Bronchial epithelial cell (primary cell): ENCODE measurements at places on chromosomes 1 and 21.

DNA sequence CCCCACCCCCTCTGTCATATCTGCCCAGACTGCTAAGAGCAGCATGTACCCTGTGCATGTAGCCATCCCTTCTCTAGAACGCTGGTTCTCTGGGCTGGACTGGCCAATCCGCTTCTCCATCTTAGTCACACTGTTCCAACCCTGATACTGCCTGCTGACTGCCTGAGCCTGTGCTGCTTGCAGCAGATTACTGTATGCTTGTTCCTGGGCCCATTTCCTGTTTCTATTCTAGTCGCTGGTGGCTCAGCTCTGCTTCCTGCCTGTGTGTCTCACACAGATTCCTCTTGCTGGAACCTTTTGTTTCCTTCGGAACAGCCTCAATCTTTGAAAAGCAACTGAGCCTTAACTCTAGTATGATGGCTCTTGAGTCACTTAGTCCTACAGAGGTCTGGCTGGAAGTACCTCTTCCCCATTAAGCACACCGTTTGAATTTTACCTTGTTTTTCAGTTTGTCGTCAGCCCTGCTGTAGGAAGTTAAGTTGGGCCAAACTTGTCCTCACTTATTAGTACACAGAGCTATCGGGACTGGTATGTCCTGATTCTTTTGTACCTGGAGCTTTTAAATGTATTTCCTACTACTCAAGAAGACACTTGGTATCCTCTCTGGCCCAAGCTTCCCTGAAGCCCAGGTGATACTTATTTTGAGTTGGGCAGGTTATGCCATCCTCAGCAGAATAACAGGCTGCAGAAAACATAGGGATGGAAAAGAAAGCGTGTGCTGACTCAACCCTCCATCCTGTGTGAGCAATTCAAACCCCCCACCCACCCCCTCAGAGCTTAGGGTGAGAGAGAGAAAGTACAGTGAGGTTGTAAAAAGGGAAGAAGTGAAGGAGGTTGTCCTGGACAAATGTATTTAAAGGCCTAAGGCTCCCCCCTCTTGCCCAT is 43.4 kb upstream of the PIGV start:
- peak; percentile 97 for DNase-seq

GRCh38 chr1:177315261-177315660 is 144.5 kb downstream of the BRINP2 start:
- peak; percentile 41 for DNase-seq

GRCh38 chr1:23787701-23788100 is 3.2 kb upstream of the LYPLA2 start:
- no peak for DNase-seq

GRCh38 chr1:203593723-203594122 is 32.9 kb upstream of the ATP2B4 start:
- DNase-seq = peak; percentile 62
